ENCODE measurements at places on chromosomes 5 and 9.

GRCh38 chr9:33014665-33015014, 10.4 kb upstream of the DNAJA1 start:
- DNase-seq, result peak; percentile 73

- no peak for DNase-seq
Measured at GRCh38 chr9:108363311-108363710, 492.5 kb downstream of the ACTL7B start.

DNA sequence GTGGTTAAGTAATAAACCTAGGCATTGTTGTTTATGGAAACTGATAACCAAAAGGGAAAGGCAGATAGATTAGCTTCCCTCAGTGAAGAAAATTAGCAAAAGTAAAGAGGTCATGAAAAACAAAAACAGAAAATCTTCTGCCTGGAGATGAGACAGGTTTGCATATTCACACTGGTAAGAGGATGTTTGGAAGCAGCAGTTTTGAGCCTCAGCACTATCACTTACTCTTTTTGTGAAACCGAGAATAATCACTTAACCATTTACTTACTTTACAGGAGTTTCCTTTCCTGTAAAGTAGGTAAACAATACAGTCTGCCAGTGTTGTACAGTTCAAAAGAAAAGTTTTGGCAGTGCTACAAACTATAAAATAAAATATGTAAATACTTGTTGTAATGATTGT, 35.5 kb upstream of the EMB start:
- no peak for DNase-seq

DNA sequence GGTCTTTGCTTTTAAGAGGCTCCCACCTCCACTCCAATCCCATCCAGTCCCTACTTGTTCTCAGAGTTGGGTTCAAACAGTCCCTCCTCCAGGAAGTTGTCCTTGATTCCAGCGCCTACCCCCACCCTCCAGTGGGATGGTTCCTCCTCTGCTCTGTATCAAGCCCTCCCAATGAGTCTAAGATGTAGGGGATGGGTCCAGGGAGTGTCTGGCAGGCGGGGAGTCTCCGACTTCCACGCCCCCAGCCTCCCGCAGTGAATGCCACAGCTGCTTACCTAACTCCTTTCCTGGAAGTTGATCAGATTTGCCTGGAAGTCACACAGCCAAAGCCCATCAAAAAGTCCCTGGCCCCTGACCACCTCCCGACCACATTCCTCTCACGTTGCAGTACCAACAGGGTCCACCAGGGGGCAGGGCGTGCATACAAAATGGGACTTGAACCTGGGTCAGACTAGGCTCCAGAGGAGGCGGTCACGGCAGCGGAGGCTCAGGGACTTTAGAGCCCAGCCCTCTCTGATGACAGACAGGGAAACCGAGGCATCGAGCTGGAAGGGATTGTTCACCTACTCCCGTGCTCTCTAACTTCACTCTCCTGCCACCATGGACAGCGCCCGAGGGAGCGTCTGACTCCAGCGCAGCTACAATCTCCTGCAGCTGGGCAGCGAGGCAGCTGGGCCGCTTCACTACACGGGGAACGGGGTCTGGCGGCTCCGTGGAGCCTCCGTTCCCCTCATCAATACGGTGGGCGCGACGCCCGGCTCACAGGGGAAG, 25.0 kb upstream of the TDRD7 start:
- DNase-seq, result peak; percentile 56

DNA sequence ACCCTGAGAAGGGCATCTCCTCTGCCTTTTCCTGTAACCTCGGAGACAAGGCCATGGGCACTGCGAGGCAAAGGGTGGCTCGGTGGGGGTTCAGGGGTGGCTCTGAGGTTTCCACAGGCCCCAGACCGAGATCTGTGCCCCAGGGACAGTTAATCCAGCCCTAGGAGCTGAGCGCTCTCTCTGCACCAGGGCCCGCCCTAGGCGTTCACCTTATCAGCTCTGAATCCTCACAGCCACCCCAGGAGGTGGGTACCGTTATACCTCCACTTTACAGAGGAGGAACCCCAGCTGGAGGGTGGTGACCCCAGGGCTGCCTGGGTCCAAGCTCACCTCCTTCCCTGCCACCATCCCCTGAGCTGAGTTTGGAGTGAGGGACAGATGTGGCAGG, 2.3 kb upstream of the ENG start:
- DNase-seq, result no peak

- DNase-seq, result no peak
Measured at GRCh38 chr9:73549991-73550390, 398.3 kb downstream of the ANXA1 start.

- DNase-seq, result no peak
Measured at GRCh38 chr5:150300496-150301169, 2.1 kb downstream of the ARSI start.

DNA sequence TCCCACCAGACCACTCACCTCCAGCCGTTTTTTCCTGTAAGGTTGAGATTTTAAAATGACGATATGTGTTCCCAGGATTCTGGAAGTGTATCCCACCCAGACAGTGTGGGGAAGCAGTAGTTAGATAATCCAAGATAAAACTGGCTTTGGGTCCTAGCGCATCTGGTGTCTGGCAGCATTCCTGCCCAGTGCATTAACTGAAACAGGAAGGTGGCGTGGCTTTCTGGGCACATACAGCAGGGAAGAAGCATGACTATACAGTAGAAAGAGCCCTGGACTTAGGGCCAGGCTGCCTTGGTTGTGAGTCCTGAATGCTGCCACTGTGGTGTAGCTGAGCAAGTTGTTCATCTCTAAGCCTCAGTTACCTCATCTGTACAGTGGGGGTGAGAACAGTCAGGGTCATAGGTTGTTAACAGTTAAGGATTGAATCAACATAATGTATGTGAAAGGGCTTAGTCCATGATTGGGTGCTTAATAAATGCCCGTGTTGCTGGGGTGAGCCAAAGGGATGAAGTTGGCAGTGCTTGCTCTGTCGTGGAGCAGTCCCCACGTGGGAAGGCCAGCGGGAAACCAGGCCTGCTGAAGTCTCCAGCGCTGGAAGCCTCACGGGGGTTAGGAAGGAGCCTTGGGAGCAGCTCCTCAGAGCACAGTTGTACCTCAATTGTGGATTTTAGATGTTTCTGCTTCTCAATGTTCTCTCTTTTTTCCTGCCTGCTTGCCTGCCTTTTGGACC, 18.0 kb downstream of the CLTA start:
- no peak for DNase-seq

DNA sequence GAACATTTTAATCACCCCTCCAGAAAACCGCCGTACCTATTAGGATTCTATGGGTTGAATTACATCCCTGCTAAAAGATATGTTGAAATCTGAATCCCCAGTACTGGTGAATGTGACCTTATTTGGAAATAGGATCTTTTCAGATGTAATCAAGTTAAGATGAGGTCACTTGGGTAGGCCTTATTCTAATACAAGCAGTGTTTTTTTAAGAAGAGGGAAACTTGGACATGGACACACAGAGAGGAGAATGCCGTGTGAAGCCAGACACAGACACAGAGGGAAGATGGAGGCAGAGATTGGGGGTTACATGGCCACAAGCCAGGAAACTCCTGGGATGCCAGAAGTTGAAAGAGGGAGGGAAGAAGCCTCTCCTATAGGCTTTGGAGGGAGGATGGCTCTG, 183.5 kb downstream of the GNA14 start:
- DNase-seq, result no peak

- no peak for DNase-seq
Measured at GRCh38 chr5:160271396-160271795, 41.0 kb downstream of the CCNJL start.

GRCh38 chr5:114504560-114504959, 142.7 kb downstream of the KCNN2 start:
- DNase-seq, result no peak

DNA sequence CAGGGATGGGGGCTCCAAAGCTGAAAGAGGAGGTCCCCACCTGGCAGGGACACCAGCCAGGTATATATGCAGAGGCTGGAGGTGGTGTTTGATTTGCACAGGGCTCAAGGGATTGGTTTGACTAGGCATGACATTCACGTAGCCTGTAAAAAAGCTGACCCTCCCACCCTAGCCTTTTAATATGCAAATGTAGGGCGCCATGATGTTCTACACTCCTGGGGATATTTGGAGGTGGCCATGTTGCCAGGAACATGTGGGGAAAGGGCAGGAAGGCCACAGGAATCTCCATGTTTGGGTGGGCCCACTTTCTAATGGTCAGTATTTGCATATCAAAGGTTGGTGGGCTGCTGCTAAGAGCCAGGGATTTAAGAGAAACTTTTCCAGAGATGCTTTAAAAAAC, 12.0 kb upstream of the THG1L start:
- DNase-seq, result no peak

DNA sequence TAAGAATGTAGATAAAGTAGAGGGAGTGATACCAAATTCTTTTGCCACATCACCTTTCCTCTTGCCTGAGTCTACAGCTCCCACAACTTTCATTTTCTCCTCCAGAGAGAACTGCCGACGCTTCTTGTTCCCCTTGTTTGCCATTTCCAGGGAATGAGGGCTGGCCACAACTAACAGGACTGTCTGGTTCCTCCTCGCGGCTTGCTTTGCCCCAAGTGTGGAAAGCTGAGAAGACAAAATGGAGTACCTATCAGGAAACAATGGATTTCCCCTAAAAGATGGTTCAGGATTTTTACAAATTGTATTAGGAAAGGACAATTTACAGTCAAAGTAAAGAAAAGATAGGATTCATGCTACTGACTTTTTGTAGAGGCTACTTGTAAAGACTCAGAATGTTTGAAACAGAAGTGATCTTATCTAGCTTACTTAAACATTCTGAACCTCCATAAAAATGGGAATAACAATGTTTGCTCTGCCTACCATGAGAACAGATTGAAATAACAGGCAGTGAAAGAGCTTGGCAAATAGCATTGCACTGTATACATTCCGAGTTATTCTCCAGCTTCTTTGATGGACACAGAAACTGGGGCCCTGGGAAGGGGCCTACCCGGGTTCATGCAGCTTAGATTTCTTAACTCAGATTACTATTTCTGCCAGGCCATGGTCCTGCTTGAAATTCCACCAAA, 4.1 kb downstream of the TIGD6 start:
- no peak for DNase-seq

DNA sequence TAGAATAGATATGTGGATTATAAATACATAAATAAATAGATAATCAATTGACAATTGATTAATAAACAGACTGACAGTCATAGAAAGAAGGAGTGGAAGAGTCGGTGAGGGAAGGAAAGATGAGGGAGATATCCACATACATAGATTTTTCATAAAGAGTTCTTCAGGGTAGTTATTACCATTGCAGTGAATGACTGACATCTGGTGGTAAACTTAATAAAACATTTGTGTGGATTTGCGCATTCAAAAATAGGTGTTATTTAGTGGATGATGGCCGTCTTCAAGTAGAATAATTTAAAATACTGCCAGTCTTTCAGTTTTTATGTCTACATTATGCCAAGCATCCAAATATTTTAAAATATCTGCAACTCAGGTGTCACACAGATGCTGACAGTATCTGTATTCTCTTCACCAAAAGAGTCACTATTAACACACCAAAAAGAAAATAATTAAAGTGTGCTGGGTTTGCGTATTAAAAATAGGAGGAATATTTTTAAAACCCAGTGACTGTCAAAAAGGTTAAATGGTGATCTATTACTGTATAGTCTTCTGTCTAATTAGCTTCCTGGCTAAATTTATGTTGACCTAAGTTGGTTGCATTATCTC, 78.8 kb downstream of the GIN1 start:
- DNase-seq, result peak; percentile 48

GRCh38 chr5:130923543-130924124, 241.4 kb downstream of the HINT1 start:
- DNase-seq, result no peak

DNA sequence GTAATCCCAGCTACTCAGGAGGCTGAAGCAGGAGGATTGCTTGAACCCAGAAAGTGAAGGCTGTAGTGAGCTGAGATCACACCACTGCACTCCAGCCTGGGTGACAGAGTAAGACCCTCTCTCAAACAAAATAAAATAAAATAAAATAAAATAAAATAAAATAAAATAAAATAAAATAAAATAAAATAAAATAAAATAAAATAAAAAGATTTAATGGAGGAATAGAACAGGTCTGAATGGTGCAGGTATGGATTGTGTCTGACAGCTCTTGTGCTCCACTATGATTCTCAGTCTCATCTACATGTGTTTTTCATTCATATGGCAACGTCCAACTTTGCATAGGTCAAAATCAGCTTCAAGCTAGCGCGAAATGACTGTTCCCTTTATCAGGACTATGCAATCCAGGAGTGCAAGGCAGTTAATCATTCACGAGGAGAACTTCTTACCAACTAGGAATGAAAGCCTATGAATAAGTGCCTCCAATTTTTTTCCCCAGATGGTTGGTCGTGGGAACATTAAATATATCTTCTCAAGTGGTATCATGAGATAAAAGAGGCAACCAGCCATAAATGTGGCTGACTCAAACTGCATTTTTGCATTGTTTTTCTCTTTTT, 1392.3 kb upstream of the CDH9 start:
- no peak for DNase-seq

GRCh38 chr5:8376478-8376877, 507.5 kb downstream of the MTRR start:
- no peak for DNase-seq

DNA sequence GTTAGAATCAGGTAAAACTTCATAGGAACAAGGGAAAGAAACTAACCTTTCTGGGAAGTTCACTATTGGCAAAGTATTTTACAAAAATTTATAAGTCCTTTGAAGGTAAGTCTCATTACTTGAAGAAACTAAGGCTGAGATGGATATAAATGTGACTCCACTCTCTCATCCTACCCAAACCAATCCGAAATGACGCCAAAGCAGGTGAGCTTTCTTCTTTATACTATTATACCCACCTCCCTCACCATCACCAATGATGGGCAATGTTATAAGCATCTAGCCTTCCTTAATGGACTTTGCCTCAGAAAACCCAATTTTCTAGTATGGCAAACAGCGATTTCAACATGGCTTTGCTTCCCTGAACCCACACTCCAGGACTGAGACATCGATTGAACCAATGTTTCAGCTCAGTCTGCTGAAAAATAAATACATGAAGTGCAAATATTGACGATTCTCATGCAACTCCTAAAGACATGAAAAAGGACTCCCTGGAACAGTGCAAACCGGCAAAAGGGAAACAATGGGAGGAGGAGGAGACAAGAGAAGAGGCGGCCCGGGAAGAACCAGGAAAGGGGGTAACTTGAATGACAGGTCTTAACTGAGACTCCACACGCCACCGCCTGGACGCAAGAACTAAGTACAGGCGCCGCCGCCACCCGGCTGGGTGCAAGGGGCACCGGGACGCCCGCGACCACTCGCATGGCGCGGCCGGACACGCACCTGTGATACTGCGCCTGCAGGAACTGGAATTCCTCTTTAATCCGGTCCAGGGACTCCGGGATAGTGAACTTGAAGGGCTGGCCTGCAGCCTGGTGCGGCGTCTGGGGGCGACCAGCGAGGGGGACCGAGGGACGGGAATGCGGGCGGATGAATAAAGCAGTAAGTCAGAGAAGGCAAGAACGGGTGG, 2.5 kb downstream of the TLE1 start:
- DNase-seq, result peak; percentile 90

DNA sequence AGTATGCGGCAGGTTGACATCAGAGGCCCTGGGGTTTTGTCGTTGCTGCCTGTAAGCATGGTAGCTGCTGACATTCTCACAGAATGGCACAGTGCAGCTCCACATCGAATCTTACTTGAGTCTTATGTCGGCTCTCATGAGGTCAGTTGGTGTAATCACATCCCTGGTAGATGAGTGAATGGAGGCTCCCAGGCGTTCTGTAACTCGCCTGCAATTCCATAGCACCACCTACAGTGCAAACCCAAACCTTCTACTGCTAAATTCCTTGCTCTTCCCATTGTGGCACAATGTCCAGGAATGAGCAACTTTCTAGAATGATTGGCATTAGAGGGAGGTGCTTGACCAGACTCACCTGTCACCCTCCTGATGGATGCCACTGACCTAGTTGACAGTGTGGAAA, 578.4 kb downstream of the CCDC171 start:
- DNase-seq, result peak; percentile 45

Data from pons (tissue), 1 donor.